ENCODE measurements at places on chromosomes 5 and 9.
A peak's percentile ranks its signal among the peaks of the same experiment; 100 is the strongest.

- DNase-seq, result no peak
Observed at GRCh38 chr5:96088706-96089498, 127.3 kb upstream of the ELL2 start.

GRCh38 chr9:115883467-115884329, 269.9 kb upstream of the PAPPA start:
- DNase-seq, result peak; percentile 18

DNA sequence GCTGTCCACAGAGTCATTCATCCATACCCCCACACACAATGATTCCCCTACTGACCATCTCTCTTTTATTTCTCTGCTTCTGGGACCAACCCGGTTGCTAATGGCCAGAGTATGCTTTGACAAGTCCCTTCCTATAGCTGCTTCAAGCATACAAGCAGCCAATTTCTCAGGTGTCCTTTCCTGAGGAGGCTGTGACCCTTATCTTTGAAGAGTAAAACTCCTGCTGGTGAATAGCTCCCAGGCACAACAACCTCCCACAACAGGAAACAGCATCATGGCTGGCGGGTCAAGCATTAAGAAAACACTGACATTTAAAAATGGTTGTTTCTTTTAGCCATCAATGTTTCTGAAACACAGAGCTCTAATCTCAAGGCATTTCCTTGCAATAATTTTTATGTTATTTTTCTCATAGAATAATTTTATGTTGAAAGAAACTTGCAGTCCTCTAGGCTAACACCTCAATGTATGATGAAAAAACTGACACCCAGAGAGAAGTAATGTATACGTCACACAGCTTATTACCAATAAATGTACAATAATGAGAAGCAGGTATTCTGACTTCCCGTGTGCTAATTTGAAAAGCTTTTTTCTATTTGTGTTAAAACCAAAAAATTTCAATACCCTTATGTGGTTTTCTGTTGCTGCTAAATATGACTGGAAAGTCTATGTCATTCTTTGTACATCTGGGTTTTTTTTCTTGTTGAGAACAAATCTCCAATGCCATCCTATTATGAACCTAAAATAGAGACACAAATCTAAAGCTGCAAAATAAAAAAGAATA, 7.5 kb upstream of the PAM start:
- DNase-seq, result no peak

DNA sequence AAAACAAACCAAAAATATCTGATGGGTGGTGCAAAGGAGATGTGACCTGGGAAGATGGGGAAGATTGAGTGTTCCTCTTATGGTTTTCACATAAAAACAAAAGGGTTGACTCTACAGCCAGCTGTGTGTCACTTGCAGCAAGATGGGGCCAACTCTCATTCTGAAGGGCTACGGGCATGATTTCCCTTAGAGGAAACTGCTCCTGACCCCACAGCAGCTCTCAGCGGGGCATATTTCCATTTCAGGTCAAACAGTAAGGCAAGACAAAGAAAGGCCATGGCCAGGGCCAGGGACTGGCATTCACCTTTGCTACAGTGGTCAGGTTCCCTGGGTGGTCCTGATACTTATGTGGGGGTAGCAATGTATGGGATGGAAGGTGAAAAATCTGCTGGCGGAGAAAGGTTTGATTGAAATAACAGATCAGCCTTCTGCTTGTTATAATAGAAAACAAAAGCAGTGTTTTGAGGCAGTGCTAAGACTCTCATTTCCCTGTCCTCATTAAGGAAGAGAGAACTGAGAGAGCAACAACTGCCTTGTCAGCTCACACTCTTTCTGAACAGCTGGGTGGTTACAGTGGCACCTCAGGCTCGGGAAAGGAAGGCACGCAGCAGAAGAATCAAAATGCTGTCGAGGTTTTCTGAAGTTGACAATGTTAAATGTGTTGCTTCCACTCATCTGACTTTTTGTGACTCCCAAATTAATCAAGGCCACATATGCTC, 120.7 kb upstream of the PCA3 start:
- no peak for DNase-seq

DNA sequence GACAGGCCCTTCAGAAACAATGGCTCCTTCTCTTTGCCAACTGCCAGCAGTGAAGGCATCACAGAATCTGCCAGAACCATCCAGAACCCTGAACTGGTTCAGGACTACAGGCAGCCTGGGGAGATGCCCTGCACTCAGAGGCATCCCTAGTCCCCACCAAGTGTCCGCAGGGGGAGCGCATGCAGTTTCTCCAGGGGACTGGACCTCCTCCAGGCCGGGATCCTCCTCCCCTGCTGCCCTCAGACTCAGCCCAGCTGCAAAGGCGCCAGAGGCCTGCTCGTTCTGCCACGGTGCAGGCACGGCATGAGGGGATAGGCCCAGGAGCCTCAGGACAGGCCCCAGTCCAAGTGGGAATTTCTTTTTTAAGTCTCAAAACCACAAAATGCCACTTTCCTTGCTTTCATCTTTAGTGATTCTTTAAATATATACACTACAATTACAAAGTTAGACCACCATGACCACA, 72.0 kb downstream of the SEMA4D start:
- no peak for DNase-seq

GRCh38 chr9:107213080-107213479, 70.0 kb upstream of the RAD23B start:
- DNase-seq, result no peak

- DNase-seq, result no peak
Observed at GRCh38 chr9:13570068-13570974, 290.8 kb upstream of the MPDZ start.

DNA sequence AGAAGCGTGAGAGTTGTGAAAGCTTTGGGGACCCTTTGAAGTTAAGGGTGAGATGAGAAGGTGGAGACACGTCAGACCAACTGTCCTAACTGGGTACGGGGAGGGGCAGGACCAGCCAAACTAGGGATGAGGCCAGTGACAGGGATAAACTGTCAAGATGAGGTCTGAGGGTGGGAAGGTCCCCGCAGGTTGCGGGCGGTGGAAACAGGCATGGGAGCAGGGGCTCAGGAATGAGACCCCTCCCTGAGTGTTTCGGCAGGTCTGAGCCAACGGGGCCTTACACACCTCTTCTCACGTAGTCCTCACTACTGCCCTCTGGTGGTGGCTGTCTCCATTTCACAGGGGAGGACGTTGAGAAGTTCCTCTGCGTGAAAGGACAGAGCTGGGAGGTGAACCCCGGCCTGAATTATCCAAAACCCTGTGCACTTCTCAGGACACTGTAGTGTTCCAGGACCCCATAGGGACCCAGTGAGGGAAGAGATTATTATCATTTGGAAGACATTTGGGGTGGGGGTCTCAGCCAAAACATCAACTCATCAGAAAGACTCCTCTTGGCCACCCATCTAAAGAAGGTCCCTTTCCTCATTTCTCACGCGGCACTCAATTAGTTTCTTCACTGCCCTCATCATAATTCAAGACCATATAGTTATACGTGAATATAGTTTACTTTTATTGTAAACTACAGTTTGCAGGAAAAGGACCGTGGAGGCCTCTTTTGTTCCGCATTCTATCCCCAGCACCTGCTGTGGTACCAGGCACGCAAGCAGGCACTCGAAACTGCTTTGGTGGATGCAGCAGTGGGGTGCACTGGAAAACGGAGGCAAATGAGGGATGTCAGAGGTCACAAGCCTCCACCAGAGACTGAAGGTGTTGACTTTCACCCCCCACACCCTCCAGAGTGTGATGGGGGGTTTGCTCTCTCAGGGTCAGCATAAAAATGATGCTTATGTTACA, 21.7 kb upstream of the NANS start:
- peak; percentile 94 for DNase-seq

DNA sequence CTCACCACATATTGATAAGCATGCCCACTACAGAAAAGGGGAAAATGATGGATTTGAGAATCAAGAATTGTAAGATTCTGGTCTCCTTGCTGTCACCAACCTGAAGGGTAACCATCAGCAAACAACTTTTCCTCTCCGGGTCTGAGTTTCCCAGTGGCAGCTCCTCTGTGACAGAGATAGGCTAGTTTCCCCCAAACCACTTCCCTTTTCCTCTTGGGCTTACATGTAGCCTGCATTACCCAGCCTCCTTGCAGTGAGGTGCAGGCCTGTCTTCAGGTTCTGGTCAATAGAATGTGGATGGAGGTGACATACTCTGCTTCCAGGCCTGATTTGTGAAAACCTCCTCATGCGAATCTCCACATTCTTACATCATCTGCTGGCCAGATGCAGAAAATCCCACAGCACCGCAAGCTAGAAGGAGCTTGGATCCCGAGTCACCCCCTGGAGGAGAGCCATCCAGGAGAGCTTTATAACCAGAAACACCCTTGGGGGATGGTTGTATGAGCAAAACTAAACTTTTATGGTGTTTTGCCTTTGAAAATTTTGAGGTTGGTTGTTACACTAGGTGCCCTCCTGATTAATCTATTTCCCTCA, 206.1 kb downstream of the RGS3 start:
- DNase-seq, result no peak

DNA sequence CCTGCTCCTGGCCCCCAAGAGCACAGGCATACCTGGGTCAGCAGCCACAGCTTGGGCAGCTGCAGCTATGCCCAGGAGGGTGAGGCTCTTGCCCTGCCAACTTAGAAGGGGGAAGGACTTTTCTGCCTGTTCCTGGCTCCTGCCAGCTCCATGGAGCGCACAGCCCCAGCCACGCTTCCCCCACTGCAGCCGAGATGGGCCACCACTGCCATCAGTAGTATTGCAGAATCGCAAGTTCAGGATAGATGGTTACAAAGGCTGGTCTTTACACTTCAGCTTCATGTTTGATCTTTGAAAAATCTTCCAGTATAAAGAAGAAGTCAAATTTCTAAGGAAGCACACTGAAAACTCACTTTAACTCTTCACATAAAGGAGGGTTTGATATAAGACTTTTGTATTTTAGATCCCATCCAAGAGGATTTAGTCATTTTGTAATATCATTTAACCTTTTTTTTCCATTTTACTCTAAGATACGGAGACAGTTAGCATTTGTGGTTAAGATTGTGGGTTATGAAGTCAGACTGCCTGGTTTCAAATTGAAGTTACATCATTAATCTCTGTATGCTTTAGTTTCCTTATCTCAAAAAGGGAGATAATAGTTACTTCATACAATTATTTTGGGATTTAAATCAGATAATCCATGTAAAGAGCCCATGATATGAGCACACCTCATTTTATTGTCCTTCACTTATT, 81.8 kb downstream of the NLN start:
- peak; percentile 68 for DNase-seq

- no peak for DNase-seq
Observed at GRCh38 chr9:92064711-92065110, 50.5 kb downstream of the SPTLC1 start.

DNA sequence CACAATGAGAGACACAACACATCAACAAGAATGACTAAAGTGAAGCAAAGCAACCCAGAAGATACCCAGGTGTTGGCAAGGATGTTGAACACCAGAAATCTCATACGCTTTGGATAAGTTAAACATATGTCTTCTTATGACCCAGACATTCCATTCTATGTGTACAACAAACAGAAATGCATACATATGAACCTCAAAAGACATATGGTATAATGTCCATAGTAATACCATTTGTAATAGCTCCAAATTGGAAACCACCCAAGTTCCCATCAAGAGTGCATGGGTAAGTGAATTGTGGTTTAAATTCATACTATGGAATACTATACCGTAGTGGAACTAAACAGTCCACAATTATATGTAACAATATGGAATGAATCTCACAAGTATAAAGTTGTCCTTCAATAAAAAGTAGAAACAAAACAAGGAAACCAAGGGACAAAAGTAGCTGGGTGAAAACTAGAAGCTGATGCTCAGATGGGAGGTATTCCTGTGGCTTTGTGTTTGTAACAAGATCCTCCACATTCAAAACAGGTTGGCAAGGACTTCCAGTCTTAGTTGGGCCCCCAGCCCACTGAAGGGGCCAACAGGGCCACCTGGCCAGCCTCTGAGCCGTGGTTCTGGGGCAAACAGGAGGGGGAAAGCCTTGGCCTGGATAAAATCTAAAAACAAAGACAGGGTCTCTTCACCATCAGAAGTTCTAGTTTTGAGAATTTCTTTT, 171.8 kb upstream of the PITX1 start:
- no peak for DNase-seq

GRCh38 chr5:83865579-83865978, 144.9 kb upstream of the HAPLN1 start:
- DNase-seq, result no peak

- DNase-seq, result no peak
Observed at GRCh38 chr9:124491049-124491975, 15.9 kb downstream of the NR5A1 start.

GRCh38 chr5:60340326-60340725, 359.6 kb downstream of the DEPDC1B start:
- DNase-seq, result no peak

DNA sequence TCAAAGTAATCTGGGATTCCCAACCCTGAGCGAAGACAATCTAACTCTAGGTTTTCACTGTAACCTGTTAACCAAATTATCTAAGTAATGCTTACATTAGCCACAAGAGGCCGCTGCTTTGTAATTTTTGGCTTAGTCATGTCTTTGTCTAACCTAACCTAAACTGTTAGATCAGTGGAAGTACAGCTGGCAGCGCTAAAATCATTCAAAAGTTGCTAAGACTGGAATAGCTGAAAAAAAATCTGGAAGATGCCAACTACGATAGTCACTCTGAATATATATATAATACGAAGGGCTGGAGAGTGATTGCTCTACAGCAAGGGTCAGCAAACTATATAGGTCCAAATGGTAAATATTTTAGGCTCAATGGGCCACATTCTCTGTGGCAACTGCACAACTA, 60.2 kb downstream of the FBXO38 start:
- peak; percentile 86 for DNase-seq

DNA sequence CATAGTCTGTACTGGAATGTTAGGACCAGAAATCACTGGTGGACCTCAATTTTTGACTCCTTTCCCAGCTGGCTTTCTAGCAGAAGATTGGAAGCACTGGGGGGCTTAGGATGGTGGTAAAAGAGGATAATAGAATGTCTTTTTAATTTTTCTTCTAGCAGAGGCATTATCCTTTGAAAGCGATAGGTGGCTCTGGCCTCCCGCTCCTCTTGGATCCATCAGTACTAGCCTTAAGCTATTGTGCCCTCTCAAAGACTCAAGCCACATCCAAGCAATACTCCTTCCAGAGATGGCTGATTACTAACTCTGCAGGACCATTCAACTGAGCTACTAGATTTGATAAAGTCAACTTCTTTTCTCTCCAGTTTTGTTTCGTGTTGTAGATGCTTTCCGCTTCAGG, 610.6 kb downstream of the CDH12 start:
- no peak for DNase-seq
